Aorta (tissue), 5 donors: ENCODE measurements at places on chromosomes 7 and 10.

DNA sequence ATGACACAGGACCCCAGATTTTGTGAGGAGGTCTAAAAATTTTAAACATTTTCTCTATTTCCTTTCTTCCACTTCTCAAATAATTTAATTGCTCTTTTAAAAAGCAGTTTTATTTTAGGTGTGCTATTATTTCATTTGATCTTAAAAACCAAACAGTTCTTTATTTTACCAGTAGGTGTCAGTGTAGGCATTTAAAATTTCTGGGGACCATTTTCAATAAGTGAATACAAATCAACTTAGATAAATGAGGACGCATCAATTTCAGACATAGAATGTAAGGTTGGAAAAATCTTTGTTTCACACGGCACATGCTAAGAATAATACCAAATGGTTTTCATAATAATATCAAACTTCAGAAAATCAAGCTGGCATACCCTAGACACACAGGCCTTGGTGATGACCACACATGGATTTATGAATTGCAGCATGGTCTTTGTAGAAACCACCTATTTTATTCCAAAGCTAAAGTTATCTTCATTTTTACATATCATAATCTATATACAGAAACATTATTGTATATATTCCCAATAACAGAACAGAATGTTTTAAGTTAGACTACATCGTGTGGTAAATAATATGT lies 127.6 kb upstream of the SLC26A5 start:
- DNase-seq: no peak

DNA sequence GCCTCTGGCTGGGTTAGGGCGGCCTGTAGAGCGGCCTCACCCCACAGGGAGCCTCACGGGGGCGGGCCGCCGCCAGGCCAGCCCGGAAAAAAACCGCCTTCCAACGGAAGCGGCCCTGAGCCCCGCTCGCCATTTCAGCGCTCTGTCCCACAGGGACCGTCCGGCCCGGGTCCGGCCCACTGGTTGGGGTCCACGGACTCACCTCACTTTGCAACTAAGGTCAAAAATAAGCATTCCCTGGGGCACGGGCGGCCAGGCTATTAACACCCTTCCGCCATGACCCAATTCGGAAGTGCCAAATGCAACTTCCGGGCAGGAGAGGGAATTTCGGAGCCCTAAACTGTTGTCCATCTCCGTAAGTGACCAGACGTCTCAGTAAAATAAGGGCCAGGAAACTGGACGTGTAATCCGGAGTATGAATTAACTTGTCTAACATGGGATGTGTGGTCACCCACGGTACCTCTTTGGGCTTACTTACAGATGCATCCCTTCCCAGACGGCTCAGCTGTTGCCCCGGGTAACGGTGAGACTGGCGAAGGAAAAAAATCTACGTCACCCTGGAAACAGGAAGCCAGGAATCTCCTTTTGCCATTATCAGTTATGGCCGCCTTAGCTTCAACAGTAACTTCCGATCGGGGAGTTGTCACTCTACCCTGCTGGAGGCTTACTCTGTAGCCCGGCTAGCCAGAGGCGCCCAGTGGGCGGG lies at the start of gene BBIP1:
Gene BBIP1, minus strand, starts transcription at position 538 of the 706 bp plus-strand sequence. CDS start 1,023 bp downstream, outside the sequence.
- DNase-seq: no peak

- no peak for DNase-seq
Measured at GRCh38 chr10:131584287-131584686, 272.8 kb upstream of the TCERG1L start.

- no peak for DNase-seq
Measured at GRCh38 chr10:73263693-73264347, 11.4 kb upstream of the MRPS16 start.

DNA sequence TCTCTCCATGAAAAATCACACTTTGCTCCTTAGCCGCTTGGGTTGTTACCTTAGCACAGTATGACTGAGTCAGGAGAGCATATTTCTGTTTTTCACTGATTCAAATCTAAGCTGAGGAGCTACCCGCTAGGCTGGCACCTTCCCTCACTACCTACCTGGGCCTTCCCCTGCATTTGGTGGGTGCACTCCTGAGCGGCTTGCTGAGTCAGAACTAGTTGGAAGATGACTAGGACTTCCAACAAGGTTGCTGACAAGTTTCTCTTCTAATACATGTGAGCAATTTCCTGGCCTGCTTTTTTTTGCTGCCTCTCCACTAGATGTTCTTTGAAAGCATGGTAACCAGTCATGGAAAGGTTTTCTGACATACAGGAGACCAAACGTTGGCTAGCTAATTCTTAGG lies 43.8 kb upstream of the SEC61G start:
- DNase-seq: no peak

- no peak for DNase-seq
Measured at GRCh38 chr7:94481279-94481678, 28.3 kb upstream of the CASD1 start.

DNA sequence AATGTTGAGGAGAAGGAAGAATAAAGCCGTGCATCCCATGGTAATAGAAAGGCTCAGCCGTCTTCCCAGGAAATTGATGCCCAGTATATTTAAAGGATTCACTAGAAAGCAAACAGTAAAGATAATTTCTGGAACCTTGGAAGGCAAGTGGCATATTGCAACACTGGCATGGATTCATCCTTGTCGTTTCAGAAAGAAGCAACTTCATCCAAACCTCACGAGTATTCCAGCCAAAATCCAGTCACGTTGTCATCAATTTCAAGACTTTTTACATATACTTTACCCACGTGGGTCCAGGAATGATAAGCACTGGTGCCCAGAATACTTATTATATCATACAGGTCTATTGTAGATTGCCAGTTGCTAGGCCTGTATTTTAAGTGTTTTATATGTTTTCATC lies 73.8 kb downstream of the SVOPL start:
- DNase-seq: no peak

DNA sequence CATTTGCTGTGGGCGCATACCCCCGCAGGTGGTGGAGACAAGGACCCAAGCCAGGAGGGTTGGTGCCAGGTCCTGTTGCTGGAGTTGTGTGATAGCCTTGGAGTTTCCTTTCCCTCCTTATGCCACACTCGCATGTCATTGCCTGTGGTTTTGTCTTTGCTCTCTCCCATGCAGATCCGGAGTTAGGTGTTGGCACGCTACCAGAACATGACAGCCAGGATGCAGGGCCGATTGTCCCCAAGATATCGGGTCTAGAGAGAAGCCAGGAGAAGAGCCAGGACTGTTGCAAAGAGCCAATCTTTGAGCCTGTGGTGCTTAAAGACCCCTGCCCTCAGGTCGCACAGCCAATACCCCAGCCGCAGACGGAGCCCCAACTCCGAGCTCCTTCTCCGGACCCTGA lies 369.2 kb upstream of the GALNT17 start:
- DNase-seq: no peak

DNA sequence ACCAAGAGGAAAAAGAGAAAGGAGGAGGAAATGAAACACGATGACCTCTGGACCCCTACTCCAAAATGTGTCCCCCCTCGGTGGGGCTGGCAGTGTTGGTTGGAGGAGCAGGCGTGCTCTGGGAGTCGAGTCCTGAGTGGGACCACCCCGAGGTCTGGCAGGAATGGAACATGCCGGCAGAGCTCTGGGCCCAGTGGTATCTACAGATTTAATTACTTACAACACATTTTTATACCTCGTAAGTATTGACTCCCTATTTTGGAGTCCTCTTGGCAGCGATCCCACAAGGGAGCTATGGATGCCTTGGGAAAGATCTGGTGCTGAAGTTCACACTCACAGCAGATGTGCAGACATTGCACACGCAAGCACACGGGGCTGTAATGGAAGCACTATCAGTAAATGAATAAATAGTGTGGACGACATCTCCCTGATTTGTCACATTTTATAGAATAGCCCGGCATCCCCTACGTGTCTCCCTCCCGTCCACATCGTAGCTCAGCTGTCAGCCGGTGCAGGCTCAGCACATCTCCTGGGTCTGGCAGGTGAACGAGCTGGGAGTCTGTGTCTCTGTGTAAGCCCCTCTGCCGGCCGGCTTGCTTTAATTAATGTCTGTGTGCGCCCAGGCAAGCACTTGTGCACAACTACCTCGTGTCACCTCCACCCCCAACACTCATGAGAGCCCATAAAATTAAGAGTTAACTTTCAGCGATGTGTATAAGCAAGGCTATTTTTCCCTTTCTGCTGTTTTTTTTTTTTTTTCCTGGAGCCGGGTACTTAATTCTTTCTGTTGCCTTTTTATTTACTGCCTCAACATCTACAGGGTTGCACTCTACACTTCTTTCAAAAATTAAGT lies 603.2 kb downstream of the LRMDA start:
- no peak for DNase-seq

- DNase-seq: no peak
Measured at GRCh38 chr7:151590071-151590849, 70.6 kb upstream of the RHEB start.
